Activated CD8-positive, alpha-beta memory T cell treated with anti-CD3 and anti-CD28 coated beads for 4 hours (primary cell): ENCODE measurements at places on chromosomes 5 and 9.

DNA sequence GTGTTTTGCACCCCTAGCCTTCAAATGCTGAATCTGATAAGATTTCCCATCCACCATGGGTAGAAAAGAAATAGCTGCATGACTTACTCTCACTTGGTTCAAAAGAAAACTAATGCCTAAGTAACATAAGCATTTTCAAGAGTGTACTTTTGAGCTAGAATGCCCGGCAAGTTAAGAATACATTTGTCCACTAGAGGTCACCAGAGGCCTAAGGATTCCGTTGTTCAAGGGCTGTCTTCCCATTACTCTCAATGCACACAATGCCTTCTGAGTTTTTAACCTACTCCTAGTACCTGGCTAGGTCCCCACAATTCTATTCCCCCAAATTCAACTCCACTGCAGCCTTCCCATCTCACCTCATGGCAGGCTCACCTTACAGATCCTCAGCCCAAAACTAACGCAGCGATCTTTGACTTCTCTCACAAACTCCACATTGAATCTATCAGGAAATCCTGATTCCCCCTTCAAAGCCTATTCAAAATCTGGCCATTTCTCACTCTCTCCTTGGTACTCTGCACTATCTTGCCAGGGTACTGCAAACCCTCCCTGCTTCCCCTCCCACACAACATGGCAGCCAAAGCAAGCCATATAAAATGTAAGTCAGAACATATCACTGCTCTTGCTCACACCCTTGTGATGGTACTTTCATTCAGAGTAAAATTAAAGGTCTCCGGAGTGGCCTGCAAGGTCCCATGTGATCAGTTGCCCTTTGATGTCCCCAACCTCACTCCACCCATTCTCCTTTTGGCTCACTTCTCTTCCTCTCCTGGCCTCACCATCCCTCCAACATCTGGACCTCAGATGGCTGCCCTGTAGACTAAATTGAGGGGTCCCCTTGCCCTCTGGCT, 13.4 kb downstream of the OXCT1 start:
- DNase-seq: no peak

GRCh38 chr5:95966005-95966404, 4.4 kb upstream of the ELL2 start:
- no peak for DNase-seq

DNA sequence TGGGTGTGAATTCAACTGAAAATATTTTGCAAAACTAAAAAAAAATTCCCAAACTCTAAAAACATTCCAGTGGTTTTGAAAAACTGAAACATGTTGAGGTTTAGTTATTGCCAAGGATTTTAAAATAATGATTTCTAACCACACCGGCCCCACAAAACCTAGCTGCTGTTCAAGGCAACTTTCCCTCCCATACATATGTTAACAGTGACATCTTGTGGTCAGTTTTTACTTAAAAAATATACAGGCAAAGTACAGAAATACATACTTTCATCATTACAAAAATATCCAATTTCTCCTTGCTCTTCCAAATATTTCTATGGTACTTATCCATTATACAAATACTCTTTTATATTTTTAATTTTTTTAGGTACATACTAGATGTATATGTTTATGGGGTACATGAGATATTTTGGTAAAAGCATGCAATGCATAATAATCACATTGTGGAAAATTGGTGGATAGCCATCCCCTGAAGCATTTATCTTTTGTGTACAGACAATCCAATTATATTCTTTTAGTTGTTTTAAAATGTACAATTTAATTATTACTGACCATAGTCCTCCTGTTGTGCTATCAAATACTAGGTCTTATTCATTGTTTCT, 34.4 kb upstream of the MRPS30 start:
- DNase-seq: no peak

- DNase-seq: peak; percentile 35
Observed at GRCh38 chr5:115543365-115544042, 1.1 kb downstream of the FEM1C start.

DNA sequence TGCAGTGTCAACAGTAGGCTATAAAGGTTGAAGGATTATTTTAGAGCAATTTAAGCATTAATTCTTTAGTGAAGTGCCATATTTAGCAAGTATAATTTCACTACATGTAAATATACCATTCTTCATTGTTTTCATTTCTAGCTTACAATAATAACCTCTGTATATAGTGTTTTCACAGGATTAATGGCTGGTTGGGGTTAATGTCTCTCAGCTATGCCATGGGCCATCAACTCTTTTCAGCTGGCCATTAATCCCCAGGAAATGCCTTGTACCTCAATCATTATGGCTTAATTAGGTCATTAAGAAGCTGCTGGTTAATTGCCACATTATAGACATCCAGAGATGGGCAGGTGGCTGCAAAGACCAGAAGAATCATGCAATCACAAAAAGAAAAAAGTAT, 715.1 kb downstream of the MAT2B start:
- no peak for DNase-seq
